ENCODE measurements at places on chromosomes 5 and 9.

- DNase-seq, result no peak
These were observed 62.9 kb upstream of the BARX1 start for GRCh38 chr9:94017939-94018531.

GRCh38 chr5:61823781-61824180 is 482.2 kb upstream of the KIF2A start:
- DNase-seq, result no peak

- no peak for DNase-seq
These were observed 213.6 kb downstream of the GDNF start for GRCh38 chr5:37626266-37626665.

DNA sequence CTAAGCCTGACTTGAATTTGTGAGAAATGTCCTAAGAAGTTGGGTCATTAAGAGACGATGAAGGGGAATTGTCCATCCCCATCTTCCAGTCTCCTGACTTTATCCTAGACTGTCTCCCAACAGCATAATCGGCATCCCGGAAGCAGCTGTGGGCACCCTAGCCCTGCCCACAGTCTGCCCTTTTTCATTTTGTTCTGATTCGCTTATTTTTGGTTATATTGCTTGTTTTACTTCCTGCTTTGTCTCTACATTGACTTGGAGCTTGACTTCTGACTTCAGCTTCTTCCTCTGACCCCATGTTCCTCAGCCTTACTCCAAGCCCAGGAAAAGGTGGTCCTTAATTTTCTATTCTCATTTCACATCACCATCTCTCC is 41.8 kb downstream of the UGCG start:
- no peak for DNase-seq

GRCh38 chr5:135877570-135878155 is 18.0 kb downstream of the IL9 start:
- DNase-seq, result no peak

GRCh38 chr9:107487521-107488374 is 1.8 kb downstream of the KLF4 start:
- DNase-seq, result no peak

- DNase-seq, result no peak
These were observed 122.8 kb upstream of the DHFR start for GRCh38 chr5:80777347-80778287.

GRCh38 chr5:134524272-134524825 is 1.1 kb upstream of the JADE2 start:
- DNase-seq, result peak; percentile 34

DNA sequence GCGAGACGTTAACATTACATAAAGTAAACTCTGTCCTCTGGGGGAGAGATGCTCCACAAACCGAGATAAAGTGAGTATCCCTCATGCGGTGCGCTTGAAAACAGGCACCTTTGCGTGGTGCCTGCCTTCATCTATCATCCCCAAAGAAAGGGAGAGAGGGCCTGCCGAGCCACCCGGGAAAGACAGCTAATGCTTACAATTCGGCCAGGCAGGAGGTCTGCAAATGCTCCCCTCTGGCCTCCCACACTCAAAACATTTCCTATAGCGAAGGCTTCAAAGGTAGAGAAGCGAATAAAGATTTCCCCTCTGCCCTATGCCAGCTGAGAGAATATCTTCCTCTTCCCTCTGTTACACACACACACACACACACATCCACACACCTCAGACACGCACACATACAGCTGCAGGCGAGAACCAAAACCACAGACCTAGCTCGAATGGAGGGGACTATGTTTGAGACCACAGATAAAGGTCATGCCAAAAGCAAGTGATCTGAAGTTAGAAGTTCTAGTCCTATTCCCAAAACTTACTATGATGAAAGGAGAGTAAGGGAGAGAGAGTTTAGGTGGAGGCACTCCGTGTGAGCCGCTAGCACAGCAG is 132.8 kb downstream of the CRB2 start:
- DNase-seq, result no peak

DNA sequence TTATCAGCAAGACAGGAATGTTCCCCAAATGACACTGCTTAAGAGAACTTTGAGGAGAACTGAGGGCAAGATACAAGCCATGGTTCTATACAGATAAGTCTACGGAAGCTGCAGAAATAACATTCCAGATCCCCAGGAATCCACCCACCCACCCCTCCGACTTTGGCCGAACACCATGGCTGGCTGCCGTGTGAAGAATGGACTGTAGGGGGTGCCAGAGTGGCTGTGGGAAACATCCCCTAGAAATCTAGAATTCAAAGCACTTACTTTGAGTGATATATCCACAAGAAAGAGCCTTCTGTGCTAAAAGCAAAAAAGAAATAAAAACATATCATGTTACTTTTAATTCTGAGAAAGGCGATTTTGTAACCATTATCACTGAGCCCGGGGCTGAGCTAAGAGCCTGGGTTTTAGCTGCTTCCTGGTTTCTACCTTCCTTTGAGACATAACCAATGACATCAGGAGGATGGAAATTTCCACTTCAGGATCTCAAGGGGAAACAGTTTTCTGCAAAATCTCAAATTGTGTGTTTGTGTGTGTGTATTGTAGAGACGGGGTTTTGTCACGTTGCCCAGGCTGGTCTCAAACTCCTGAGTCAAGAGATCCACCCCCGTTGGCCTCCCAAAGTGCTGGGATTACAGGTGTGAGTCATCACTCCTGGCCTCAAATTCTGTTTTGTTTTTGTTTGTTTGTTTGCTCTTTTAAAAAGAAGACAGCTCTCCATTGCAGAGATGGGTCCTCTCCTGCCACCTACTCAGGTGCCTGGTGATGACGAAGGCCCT is 36.4 kb downstream of the GGTA1 start:
- no peak for DNase-seq

- DNase-seq, result no peak
These were observed 441.5 kb upstream of the PTGER4 start for GRCh38 chr5:40238066-40238745.

DNA sequence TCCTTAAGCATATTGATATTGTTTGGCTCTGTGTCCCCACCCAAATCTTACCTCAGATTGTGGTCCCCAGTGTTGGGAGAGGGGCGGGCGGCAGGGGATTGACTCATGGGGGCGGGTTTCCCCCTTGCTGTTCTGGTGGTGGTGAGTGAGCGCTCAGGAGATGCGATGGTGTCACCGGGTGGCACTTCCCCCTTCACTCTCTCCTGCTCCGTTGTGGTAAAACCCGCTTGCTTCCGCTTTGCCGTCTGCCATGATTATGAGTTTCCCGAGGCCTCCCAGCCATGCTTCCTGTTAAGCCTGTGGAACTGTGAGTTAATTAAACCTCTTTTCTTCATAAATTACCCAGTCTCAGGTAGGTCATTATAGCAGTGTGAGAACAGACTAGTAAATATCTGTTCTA is 229.1 kb downstream of the IRX2 start:
- DNase-seq, result no peak

- no peak for DNase-seq
These were observed 40.4 kb downstream of the LPAR1 start for GRCh38 chr9:110997847-110998246.

- DNase-seq, result no peak
These were observed 7.3 kb upstream of the CTSV start for GRCh38 chr9:97046228-97046627.

DNA sequence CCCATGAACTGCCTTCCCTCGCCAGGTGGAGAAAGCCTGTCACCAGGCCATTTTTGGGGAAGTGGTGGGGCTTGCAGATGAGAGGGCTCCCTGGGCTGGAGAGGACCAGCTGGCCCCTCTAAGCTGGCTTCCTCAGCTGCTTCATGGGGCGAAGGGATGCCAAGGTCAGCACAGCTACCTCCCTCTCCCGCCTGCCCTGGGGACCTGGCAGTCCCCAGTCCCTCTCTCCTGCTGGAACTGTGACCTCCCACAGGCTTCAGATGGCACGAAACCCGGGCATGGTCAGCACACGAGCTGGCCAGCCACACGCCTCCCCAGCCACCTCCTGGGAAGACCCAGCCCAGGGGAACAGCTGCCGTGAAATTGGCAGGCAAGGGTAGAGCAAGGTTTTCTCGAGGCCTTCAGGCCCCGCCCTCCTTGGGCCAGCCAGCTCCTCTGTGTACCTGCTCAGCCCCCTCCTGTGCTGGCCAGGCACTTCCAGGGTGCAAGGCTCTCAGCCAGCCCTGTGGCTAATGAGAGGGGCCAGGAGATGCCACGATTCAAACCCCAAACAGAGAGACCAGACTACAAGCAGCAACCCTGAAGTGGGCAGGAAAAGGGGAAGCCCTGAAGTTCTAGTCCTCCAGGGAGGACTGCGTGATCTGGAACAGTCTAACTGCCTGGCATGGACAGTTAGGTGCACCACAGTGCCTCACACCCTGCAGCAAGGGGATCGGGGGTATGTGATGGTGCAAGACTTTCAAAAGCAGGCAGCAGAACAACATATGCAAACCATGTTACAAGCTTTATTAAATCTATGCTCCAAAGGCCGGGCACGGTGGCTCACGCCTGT is 12.9 kb downstream of the PLPP7 start:
- DNase-seq, result no peak

DNA sequence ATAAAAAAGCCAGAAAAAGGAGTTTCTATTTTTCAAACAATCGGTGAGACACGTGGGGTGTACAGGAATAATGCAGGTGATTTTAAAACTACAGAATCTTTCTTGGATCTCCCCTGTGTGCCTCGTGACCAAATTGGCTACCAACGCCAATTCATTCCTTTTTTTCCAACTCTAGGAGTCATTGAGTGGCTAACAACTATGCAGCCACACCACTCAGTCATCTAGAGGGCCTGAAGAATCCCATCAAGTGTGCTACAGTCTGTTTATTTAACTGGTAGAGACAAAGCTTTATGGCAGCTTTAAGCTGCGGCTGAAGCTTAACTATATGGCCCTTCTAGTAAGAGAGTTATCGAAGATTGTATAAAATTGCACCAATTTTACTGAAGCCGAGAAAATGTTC is 113.1 kb upstream of the NIPBL start:
- DNase-seq, result no peak

- DNase-seq, result no peak
These were observed 372.5 kb downstream of the IRX2 start for GRCh38 chr5:2378976-2379375.

GRCh38 chr5:143635888-143636287 is 176.1 kb upstream of the HMHB1 start:
- DNase-seq, result no peak

DNA sequence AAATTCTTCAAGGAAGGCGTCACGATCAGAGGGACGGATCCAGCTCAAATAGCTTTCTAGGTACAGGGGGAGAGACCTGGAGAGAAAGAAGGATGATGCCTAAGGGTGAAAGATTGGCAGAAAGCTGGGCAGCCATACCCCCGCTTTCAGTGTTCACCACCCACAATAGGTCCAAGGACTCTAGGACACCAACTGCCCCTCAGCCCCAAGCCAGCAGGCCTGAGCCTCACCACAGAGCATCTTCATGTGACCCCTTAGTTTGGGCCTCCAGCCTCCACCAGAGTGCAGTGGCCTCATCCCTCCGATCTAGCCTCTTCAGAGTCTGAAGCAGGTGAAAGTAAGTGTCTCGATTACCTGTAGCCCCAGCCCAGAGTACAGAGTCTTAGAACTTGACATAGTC is 1.7 kb upstream of the VCP start:
- DNase-seq, result no peak

- DNase-seq, result no peak
These were observed 356.0 kb upstream of the ISL1 start for GRCh38 chr5:51027271-51027670.

GRCh38 chr9:14351221-14351836 is 37.4 kb upstream of the NFIB start:
- DNase-seq, result no peak

- no peak for DNase-seq
These were observed 67.5 kb upstream of the ERCC6L2 start for GRCh38 chr9:95808011-95808410.

Measured in stimulated activated CD8-positive, alpha-beta memory T cell treated with anti-CD3 and anti-CD28 coated beads, Interleukin-2, amount 100 ng/mL, for 1 hour (primary cell).